CD8-positive, alpha-beta T cell (primary cell): ENCODE measurements at places on chromosomes 1 and 21. TPM values are rescaled to one million over a fixed set of nuclear protein-coding genes. Genes with fewer than 3 reads are reported as not detected.

Gene GPR25
- total RNA-seq, result 1.7 TPM

Gene LPAR3
- 0.58 TPM for total RNA-seq

Gene INSRR
- total RNA-seq, result 0.08 TPM

Gene SLAMF9
- not detected for total RNA-seq

Gene IGSF9
- not detected for total RNA-seq

Gene LCE1A
- total RNA-seq, result not detected

Gene ATP6V0B
- 56.3 TPM for total RNA-seq

Gene PGBD5
- total RNA-seq, result not detected

Gene TAS1R1
- total RNA-seq, result not detected

Gene NTNG1
- total RNA-seq, result not detected

Gene PAQR6
- total RNA-seq, result 2.1 TPM

Gene CELA3B
- not detected for total RNA-seq

Gene CDA
- not detected for total RNA-seq

Gene LRRIQ3
- not detected for total RNA-seq

Gene MUL1
- 22.5 TPM for total RNA-seq

Gene CFHR3
- total RNA-seq, result not detected

Gene NCF2
- 1.4 TPM for total RNA-seq

Gene CCDC17
- total RNA-seq, result 4.5 TPM

Gene PTGER3
- total RNA-seq, result 0.08 TPM

Gene DDR2
- 0.25 TPM for total RNA-seq
